ENCODE measurements at places on chromosomes 3 and 15.

- DNase-seq: no peak
Observed at GRCh38 chr3:184498986-184499606, 62.5 kb upstream of the EPHB3 start.

GRCh38 chr3:21551019-21551418, 200.0 kb downstream of the ZNF385D start:
- no peak for DNase-seq

DNA sequence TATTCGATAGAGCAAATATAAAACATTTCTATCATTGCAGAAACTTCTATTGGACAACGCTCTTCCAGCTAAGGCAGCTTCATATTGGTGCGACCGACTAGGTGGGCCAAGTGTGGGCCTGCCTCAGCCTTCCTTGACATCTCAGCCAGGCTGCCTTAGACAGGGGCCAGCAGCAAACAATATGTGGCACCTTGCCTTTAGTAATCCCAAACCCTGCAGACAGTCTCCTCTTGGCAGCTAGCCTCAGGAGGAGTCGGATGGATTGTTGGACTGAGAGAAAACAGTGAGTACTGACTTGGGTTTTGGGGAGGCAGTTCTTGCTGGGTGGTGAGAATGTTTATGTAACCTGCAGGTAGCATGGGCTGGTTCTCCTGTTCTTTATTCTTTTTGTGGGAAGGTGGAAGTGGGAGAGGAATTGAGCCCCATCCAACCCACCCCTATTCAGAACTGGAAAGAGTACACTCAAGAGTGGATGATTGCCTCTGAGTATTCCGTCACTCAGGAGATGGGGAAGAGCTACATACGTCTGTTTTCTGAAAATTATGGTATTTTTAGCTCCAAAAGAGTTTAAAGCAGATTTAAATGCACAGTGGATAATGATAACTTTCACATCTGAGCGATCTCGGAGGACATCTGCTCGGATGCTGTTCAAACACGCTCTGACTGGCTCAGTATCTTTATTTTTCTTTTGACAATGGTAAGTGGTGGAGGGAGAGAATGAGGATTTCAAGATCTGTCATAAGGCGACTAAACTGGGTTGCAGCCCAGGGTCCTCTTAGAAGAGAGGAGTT, 47.2 kb downstream of the GPD1L start:
- no peak for DNase-seq

- DNase-seq: no peak
Observed at GRCh38 chr3:43160664-43161063, 54.8 kb upstream of the POMGNT2 start.

GRCh38 chr15:84901540-84901939, 17.1 kb downstream of the SLC28A1 start:
- no peak for DNase-seq

DNA sequence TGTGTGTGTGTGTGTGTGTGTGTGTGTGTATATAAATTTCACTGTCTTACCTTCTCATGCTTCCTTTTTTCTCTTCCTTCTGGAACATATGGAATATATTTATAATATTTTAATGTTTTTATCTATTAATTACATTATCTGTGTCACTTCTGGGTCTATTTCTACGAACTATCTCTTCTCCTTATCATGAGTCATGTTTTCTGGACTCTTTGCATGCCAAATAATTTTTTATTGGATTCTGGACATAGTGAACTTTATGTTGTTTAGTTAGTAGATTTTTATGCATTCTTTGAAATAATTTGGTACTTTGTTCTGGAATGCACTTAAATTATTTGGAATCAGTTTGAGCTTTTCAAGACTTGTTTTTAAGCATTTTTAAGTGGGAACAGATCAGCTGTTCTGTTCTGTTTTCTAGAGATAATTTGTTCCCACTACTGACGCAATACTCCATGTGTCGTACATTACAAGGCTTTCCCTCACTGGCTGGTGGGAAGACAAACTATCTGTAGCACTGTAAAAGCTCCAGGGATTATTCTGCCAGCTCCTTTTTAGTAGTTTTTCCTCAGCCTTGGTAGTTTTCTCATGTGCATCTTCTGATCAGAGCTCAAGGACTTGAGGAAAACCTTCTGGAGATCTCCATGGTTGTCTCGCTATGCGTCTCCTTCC, 302.0 kb downstream of the CLSTN2 start:
- no peak for DNase-seq

GRCh38 chr3:186933816-186934215, 3.5 kb downstream of the ST6GAL1 start:
- DNase-seq: no peak

DNA sequence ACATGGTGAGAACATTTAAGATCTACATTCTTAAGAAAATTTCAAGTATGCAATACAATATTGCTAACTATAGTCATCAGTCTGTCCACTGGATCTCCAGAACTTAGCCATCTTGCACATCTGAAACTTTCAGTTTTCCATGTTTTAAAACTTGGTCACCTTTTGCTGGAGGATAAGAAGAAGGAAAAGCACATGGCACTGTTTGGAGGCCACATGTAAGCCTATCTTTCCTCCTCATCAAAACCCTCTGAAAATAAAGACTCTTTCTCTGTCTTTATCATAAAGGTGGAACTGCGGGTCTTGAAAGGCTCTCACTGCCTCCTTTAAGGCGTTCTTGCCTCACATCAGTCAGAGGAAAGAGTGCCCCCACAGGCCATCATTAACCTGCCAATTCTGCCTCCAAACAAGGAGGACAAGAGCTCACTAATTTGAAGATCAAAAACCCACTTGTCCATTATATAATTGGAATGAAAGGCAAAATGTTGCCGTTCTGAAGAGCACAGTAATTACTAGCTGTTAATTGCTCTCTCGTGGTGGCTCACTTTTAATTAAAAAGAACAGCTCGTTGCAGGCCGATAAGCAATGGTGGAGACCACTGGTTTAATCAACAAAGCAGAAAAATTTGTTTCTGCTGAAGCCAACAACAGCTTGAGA, 157.8 kb downstream of the MECOM start:
- no peak for DNase-seq

- no peak for DNase-seq
Observed at GRCh38 chr15:81095690-81096365, 38.2 kb upstream of the CFAP161 start.

- peak; percentile 10 for DNase-seq
Observed at GRCh38 chr3:122410639-122411038, 5.2 kb downstream of the WDR5B start.

GRCh38 chr3:115139072-115139471, 8.0 kb downstream of the ZBTB20 start:
- no peak for DNase-seq

DNA sequence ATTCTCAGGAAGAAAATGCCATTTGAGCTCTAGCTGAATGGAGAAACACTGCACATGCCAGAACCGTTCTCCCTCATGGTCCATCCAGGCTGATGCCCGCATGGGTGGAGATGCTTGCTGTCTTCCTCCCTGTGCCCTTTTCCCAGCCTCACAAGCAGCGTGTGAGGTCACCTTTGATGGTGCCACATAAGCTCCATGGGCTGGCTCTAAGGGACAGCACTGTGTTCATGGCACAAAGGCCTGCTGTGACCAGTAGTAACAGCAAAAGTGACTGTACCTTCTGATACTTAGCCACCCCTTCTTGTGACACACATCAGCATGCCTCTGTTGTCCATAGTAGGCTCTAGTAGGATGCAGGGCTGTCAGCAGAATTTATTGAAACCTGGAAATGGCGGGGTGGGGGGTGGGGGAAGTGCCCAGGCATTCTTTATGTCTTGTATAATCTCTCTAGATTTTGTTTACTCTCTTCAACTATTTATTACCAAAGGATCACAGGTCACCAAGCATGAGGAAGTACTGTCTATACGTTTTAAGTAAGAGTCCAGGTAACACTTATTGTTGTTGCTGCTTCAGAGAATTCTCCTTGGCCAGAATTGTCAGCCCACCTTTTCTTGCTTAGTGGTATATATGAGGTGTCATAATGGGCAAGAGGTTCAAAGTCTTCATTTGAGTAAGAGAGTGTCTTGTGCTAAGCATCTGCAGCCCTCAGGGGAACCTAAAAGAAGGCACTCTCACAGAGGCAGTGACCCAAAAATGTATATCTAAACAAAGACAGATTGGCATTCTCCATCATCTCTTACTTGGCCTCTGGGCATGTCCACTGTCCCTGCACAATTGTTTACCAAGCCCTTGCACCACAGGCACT, 56.5 kb downstream of the RAB7A start:
- DNase-seq: no peak

- DNase-seq: no peak
Observed at GRCh38 chr3:32820430-32820829, 2.6 kb downstream of the TRIM71 start.

GRCh38 chr3:72032441-72033135, 247.6 kb upstream of the PROK2 start:
- DNase-seq: no peak

DNA sequence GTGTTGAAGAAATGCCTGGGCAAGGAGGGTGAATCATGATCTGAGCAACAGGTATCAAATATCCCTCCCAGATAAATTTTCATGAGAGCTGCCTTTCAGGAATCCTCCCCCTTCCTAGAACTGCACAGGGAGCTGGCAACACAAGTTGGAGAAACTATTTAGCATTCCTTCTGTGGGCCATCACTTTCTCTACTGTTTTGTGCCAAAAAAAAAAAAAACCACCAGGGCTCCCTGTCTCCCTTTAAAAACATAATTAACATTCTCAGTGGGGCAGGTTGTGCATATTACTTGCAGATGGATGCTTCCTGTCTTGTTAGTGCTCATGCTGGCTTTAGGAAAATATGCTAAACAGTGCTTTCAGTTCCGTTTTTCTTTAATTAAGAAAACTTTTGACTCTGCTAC, 234.9 kb upstream of the LMCD1 start:
- DNase-seq: no peak

DNA sequence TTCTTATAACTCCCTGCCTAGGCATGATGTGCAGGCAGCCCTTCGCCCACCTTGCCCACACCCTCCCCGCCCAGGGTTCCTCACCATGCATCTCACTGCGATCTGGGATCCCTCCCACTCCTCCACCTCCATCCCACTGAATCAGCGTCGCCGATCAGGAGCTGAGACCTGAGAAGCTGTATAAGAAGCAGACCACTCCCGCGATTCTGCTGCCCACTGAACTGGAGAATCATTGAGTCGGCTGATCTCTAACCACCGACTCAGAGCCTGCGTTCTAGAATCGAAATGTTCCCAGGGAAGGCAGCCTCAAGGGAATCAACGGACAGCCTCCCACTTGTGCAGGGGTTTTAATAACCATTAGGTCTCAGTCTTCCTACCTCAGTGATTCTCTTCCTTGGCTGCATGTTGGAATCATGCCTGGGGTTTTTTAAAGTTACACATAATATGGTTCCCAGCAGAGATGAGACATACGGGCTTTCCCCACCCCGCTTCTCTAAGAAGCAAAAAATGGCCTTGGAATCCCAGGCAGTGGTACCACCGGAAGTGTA, 60.2 kb downstream of the TMEM44 start:
- DNase-seq: no peak

DNA sequence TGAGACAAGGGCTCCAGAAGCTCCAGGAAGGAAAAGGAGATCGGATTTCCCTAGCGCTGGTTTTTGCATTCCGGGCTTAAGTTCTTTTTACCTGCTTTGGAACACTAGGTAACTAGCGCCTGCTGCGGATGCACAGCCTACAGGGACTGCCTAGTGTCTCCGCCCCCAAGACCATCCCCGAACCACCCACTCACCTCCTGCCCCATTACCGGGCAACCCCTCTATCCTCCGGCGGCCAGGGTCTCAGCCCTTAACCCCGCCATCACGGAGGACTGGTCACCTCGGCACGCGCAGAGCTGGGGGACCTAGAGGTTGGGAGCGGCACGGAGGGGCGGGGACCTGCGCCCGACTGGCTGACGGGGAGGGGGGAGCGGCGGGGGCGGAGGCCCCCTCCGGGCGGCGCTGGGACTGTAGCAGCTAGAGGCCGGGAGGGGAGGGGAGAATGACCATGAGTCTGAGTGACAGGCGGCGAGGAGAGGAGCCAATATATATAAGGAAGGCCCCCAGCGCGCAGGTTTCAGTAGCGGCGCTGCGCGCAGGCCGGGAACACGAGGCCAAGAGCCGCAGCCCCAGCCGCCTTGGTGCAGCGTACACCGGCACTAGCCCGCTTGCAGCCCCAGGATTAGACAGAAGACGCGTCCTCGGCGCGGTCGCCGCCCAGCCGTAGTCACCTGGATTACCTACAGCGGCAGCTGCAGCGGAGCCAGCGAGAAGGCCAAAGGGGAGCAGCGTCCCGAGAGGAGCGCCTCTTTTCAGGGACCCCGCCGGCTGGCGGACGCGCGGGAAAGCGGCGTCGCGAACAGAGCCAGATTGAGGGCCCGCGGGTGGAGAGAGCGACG, at the start of gene DLL4:
Gene DLL4, plus strand, starts transcription at position 520 of the 839 bp plus-strand sequence. CDS start 329 bp downstream, outside the sequence.
- peak; percentile 70 for DNase-seq

DNA sequence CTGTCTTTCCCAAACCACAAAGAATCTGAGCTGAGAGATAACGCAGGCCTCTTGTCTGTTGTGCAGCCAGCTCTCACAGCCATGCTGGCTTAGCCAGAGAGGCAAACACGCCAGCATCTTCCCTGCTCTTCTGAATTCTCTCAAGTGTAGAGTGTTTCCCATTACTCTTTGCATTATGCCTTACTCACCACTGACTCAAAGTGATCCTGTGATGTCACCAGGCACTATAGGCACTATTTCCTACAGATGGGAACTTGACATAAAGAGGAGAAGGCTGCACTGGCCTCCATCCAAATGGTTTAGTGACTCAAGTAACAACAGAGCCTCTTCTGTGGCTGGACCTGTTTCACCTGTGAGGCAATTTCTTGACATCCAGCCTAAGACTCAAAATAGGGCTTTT, 44.4 kb downstream of the PDZRN3 start:
- peak; percentile 35 for DNase-seq

DNA sequence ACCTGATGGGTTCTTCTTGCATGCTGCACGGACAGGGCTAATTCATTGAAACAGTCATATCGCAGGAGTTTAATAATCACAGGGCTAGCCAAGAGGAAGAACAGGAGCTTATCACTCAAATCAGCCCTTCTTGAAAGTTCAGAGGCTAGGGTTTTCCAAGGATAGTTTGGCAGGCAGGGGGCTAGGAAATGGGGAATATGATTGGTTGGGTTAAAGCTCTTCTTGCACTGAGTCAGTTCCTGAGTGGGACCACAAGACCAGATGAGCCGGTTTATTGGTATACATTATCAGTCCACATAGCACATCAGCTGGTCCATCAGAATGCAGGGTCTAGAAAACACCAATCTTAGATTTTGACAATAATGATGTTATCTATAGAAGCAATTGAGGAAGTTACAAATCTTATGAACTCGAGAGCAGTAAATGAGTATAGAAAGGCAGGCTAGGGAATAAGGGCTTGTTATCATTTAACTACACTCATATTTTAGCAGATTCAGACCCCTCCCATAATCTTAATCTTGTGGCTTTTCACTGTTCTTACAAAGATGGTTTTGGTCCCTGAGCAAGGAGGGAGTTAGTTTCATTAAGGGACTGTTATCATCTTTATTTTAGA, 58.1 kb upstream of the SLC25A36 start:
- DNase-seq: no peak

- DNase-seq: no peak
Observed at GRCh38 chr15:85788771-85789495, 5.8 kb downstream of the KLHL25 start.

DNA sequence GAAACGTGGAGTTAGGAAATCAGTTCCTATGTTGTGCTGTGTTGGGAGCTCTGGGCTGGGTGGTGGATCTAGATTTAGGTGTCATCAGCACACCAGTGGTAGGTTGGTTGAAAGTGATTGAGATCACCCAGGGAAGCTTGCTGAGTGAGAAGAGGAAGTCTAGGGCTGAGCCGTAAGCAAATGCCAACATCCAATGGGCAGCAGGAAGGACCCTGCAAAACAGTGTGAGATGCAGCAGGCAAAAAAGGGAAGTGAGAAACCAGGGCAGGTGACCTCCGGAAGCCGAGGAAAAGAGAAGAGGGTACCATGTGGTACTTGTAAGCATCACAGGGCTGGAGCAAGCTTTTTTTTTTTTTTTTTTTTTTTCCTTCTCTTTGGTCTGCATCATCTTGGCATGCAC, 15.9 kb upstream of the COPG1 start:
- no peak for DNase-seq

Data from RWPE1 (cell line).